ENCODE measurements at places on chromosomes 13 and 19. TPM values are rescaled to one million over a fixed set of nuclear protein-coding genes. Genes with fewer than 3 reads are reported as not detected.

Gene NLRP9
- total RNA-seq: not detected

DNA sequence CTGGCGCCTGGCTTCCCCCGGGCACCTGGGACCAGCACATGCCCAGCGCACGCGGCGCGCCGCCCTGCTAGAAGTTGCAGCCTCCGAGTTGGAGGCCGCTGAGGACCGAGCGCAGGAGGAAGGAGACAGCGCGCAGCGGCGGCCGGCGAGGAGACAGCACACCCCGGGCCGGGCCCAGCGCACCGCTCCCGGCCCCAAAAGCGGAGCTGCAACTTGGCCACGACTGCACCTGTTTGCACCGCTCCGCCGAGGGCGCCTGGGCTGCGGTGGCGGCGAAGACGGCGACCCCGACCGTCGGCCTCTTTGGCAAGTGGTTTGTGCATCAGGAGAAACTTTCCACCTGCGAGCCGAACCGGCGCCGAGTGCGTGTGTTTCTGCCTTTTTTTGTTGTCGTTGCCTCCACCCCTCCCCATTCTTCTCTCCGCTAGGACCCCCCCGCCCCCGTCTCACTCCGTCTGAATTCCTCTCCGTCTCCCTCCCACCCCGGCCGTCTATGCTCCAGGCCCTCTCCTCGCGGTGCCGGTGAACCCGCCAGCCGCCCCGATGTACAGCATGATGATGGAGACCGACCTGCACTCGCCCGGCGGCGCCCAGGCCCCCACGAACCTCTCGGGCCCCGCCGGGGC, at the start of gene SOX1:
Gene SOX1, plus strand, starts transcription at position 34 of the 626 bp plus-strand sequence. Its CDS starts 510 bp downstream, at position 544.
- no peaks in the 10 kb centered on the region for H3K36me3 ChIP-seq
- peaks cover 99% of the 10 kb centered on the region for H3K27me3 ChIP-seq
- peaks cover 48% of the 10 kb centered on the region for H3K4me1 ChIP-seq
- DNase-seq: peak; percentile 87

Gene ZNF154
- total RNA-seq: 17.3 TPM

- H3K36me3 ChIP-seq: no peaks in the 10 kb centered on the region
- H3K27ac ChIP-seq: no peak overlapping the region
- no peak overlapping the region for H3K4me3 ChIP-seq
- H3K27me3 ChIP-seq: no peaks in the 10 kb centered on the region
Observed at GRCh38 chr13:47256618-47257017, 359.8 kb upstream of the HTR2A start.

GRCh38 chr19:10418485-10419199, 1.7 kb upstream of the PDE4A start:
- H3K27ac ChIP-seq: no peak overlapping the region
- peak overlapping the region; percentile 59 for H3K4me3 ChIP-seq
- H3K36me3 ChIP-seq: no peaks in the 10 kb centered on the region
- peaks cover 13% of the 10 kb centered on the region for H3K4me1 ChIP-seq
- peak; percentile 68 for DNase-seq

Gene RETN
- total RNA-seq: not detected

DNA sequence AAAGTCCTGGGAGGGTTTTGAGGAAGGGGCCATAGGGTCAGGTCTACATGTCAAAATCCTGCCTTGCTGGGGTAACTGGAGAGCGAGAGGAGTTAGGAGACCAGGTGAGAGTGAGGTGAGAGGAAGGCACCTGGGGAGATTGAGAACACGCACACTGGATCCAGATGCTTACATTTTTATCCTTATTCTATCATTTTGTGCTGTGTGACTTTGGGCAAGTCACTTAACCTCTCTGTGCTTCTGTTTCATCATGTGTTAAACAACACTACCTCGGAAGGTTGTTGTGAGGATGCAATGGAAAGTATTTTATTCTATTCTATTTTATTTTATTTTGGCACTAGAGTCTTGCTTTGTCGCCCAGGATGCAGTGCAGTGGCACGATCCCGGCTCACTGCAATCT, 3.5 kb downstream of the C19orf81 start:
- H3K27me3 ChIP-seq: peaks cover 3% of the 10 kb centered on the region
- DNase-seq: no peak
- H3K27ac ChIP-seq: no peak overlapping the region
- H3K4me3 ChIP-seq: no peak overlapping the region
- H3K36me3 ChIP-seq: no peaks in the 10 kb centered on the region
- H3K4me1 ChIP-seq: no peaks in the 10 kb centered on the region

- DNase-seq: no peak
- peaks cover 22% of the 10 kb centered on the region for H3K27me3 ChIP-seq
- H3K4me3 ChIP-seq: no peak overlapping the region
- H3K36me3 ChIP-seq: no peaks in the 10 kb centered on the region
- H3K4me1 ChIP-seq: peaks cover 12% of the 10 kb centered on the region
- H3K27ac ChIP-seq: no peak overlapping the region
Observed at GRCh38 chr19:38733241-38733492, 11.1 kb downstream of the CAPN12 start.

- peaks cover 14% of the 10 kb centered on the region for H3K4me1 ChIP-seq
- no peaks in the 10 kb centered on the region for H3K27me3 ChIP-seq
- H3K4me3 ChIP-seq: peak overlapping the region; percentile 85
- DNase-seq: no peak
Observed at GRCh38 chr13:99501848-99502301, 603 bp downstream of the TM9SF2 start.

DNA sequence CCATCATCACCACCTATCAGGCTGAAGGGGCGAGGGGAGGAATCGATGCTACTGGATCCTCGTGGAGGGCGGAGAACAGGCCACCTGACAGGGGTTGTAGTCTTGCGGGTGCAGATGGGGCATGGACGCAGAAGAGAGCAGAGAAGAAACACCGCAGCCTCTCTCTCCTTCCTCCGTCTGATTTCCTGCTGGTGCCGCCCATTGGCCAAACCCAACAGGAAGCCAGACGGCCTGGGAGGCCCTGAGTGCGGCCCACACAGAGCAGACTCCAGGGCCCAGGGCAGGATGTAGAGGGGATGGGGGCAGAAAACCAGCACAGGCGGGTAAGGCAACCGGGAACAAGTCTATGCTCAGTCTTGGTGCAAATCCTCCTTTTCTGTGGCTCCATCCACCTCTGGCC, 15.4 kb downstream of the CEBPA start:
- no peak overlapping the region for H3K4me3 ChIP-seq
- H3K27me3 ChIP-seq: no peaks in the 10 kb centered on the region
- no peaks in the 10 kb centered on the region for H3K36me3 ChIP-seq
- H3K27ac ChIP-seq: no peak overlapping the region

All from neural progenitor cell (in vitro differentiated cells).